Adipose tissue (tissue), 3 donors: ENCODE measurements at places on chromosomes 13 and 19. TPM values are rescaled to one million over a fixed set of nuclear protein-coding genes. Genes with fewer than 3 reads are reported as not detected.

The EXOC3L2 gene
- polyA plus RNA-seq = 1.7 TPM

The FEM1A gene
- polyA plus RNA-seq = 5.5 TPM

The FPR1 gene
- polyA plus RNA-seq = 59.0 TPM

The CGB1 gene
- polyA plus RNA-seq = not detected
